ENCODE measurements at places on chromosomes 7 and 10. TPM values are rescaled to one million over a fixed set of nuclear protein-coding genes. Genes with fewer than 3 reads are reported as not detected.

Gene MDH2
- total RNA-seq, result 29.6 TPM

Gene TUBAL3
- total RNA-seq, result 0.16 TPM

Gene GARS1
- total RNA-seq, result 76.7 TPM

Gene CARD11
- 5.0 TPM for total RNA-seq

Gene IDE
- 40.1 TPM for total RNA-seq

Gene NUDT13
- total RNA-seq, result 1.3 TPM

Gene MKX
- 6.2 TPM for total RNA-seq

- no peak for DNase-seq
Measured at GRCh38 chr10:110502851-110503301, 5.2 kb downstream of the DUSP5 start.

DNA sequence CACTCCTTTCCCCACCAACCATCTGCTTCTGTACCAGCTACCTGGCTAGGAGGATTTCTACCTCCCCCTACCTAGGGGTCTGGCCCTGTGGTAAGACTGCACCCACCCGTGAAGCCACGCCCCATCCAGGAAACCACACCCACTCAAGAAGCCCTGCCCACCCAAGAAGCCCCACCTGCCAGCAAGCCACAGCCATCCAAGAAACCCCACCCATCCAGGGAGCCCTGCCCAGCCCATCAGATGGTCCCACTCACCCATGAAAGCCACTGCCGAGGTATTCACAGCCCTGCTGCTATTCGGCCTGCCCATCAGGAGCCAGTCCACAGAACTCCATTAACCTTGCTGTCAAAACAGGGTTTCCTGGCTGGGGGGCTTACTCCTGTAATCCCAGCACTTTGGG lies 15.6 kb upstream of the MUC3A start:
- DNase-seq, result no peak

GRCh38 chr10:103533827-103534226 lies 40.3 kb downstream of the NEURL1 start:
- DNase-seq, result no peak

GRCh38 chr7:107996072-107996882 lies 6.7 kb downstream of the LAMB1 start:
- no peak for DNase-seq

DNA sequence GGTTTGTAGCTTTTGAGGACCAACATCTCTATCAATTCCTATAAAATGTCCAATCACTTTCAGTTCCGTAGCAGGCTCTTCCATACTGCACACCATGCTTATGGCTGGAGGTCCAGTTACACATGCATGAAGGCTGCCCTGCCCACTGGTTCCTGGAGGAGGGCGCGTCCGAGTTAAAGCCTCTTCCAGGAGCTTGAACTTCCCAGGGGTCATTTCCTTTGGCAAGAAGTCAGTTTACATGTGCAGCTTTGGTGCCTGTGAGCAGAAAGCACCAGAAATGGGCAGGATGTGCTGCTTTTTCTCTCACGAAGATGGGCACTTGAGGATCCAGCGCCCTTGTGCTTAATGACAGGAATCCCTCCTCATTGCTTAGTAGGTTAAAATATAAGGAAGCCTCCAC lies 17.6 kb upstream of the PHYH start:
- DNase-seq, result no peak

- DNase-seq, result no peak
Measured at GRCh38 chr7:35735396-35735795, 40.5 kb upstream of the HERPUD2 start.

DNA sequence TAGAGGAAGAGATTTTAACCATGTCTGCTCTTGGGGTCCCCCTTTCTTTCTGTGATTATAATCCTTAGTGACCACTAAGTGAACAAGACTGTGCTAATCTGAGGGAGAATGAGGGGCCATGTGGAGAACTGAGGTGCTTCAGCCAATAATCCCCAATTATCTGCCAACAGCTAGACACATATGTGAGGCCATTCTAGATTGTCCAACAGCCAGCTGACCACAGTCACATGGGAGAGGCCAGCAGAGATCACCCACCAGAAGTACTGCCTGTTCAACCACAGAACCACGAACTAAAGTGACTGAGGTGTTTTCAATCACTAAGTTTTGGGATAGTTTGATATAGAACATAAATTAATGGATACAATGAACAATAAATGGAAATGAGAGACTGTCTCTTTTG lies 74.3 kb downstream of the SEMA3E start:
- no peak for DNase-seq

DNA sequence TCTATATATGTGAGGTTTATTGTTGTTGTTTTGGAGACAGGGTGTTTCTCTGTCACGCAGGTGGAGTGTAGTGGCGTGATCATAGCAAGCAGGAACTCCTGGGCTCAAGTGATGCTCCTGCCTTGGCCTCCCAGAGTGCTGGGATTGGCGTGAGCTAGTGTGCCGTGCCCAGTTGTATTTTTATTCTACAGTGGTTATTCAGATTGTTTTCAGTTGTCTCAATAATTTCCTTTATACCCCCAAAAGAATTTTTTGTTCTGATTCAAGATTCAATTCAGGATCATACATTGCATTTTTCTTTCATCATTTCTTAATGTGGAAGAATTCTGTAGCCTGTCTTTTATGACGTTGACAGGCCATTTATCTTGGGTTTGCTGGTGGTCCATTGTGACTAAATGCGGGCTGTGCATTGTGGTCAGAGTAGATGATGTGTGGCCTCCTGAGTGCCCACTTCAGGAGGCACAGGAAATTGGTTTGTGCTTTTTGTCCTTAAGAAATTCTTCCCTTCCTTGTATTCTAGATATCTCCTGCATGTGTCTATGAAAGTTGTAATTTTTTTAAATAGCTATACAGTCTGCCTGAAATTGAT lies 22.9 kb downstream of the RBM33 start:
- DNase-seq, result no peak

DNA sequence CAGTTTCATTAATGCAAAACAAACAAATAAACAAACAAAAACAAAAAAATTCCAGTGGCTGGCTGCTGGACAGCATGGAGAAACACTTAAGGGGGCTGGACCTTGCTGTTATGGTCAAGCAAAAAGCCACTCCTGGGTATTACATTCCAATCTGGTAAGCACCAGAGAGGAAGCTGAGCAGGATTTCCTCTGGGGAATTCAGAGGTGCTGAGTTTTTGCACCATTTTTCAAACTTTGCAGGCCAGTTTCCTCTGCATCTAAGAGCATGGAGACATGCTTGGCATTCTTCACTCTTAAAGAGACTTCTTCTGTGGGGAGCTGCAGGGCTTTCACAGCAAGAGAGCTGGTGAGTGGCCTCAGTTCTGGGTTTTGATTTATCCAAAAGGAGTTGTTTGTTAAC lies 84.5 kb downstream of the FZD1 start:
- no peak for DNase-seq

- DNase-seq, result no peak
Measured at GRCh38 chr10:26249681-26250080, 33.1 kb downstream of the GAD2 start.

- no peak for DNase-seq
Measured at GRCh38 chr7:116455009-116455408, 44.5 kb upstream of the CAV2 start.

DNA sequence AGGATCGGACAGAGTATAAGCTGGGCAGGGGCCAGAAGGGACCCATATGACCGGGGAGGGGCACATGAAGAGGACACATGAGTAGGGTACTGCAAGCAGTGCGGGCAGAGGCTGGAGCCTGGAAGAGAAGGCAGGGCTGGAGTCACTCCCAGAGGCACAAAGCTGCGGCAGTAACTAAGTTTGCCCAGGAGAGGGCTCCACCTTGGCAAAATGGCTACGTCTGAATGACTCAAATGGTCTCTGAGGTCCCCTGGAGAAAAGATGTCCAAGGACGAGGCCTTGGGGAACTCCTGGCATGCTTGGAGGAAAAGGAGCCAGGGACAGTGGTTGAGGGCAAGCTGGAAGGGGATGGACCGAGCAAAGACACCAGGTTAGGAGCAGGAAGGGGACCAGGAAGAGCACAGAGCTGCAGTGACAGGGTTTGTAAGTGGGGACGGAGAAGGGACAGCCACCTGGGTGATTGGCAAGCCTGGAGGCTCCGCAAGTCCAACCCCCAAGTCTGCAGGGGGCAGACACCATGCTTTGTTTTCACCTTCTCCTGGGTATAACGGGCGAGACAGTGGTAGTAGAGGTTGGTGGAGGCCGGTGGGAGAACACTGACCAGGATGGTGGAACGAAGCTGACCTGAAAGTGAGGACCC lies 43.1 kb upstream of the LBX1 start:
- no peak for DNase-seq
